ENCODE measurements at places on chromosomes 1 and 21.

GRCh38 chr1:99860703-99861102 lies 10.5 kb downstream of the AGL start:
- no peak for DNase-seq

DNA sequence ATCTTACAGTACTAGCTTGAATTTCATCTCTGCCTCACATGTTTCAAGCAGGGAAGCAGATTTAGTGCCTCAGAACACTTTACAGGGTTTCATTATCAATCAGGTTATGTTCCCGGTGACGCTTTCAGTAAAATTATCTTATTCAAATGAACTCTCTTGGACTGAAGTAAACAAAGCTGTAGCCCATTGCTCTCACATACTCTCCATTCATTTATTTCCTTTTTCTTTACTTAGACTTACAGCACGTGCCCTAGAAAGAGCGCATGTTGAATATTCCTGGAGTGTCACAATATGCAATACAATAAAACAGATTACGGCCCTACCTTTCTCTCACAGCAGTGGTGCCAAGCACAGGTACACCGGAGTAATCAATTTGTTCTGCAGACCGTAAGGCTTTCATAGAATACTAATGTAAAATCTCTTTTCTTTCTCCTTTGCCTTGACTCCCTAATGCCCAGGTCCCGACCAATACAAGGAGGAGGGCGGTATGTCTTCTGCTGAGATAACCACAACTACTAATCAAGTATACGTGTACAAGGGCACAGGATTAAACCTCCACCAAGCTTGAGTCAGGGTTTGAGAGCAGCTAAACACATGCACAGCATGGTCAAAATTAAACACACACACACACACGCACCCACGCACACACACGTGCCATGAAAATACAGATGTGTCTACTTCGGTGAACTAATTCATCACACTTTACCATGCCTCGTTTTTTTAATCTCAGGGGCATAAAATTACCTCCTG lies 62.8 kb downstream of the NRIP1 start:
- DNase-seq = no peak

GRCh38 chr1:166193057-166193698 lies 26.4 kb upstream of the FAM78B start:
- no peak for DNase-seq

DNA sequence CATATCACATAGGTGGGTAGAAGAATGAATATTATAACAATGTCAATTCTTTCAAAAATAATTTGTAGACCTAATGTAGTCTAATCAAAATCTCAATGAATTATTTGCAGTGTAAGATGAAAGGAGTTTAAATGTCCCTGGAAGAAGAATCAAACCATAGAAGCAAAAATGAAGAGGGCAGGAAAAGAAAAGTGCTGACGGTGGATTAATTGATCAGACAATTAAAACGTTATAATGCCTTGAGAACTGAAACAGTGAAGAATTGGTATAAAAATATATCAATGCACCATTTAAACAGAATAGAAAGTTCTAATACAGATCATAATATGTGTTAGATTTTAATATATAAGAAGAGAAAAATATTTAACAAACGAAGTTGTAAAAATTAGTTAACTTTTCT lies 109.8 kb downstream of the TYW3 start:
- no peak for DNase-seq

DNA sequence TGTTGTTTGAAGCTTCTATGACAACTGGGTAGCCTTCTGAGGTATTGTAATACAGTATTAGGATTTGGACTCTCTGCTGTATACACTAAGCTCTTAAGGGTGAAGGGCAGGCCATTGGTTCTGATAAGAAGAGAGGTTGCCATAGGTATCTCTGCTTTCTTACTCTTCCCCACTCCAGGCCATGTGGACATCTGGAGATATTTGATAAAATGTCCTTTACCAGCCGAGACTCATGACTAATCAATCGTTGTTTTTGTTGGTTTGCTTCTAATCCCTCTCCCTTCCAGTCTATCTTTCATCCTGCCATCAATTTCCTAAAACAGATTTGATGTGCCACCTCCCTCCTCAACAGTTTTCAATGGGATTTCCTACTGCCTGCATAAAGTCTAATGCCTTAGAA lies 64.6 kb upstream of the WDR26 start:
- DNase-seq = no peak

- no peak for DNase-seq
These were observed 42.9 kb upstream of the CD2 start for GRCh38 chr1:116711263-116711840.

DNA sequence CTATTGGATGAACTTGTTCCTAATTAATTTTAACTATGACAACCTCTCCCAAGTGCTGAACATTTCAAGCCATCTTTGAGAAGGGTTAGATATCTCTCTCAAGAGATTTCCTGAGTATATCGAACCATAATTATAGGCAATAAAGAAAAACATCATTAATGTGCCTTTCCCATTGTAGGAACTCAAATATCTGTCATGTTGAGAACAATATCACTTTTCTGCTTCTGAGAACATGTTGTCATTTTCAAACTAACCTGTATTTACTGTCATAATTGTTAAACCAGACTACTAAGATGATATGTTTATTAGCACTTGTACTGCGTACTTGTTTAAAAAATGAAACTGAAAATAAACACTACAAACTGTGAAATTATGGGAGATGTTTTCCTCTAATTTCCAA lies 4.3 kb downstream of the EPS15 start:
- no peak for DNase-seq

- no peak for DNase-seq
These were observed 20.7 kb downstream of the IGSF21 start for GRCh38 chr1:18128298-18128697.

- DNase-seq = no peak
These were observed 36.2 kb upstream of the F13B start for GRCh38 chr1:197103300-197103699.

- peak; percentile 46 for DNase-seq
These were observed 512 bp downstream of the PIAS3 start for GRCh38 chr1:145858238-145858900.

DNA sequence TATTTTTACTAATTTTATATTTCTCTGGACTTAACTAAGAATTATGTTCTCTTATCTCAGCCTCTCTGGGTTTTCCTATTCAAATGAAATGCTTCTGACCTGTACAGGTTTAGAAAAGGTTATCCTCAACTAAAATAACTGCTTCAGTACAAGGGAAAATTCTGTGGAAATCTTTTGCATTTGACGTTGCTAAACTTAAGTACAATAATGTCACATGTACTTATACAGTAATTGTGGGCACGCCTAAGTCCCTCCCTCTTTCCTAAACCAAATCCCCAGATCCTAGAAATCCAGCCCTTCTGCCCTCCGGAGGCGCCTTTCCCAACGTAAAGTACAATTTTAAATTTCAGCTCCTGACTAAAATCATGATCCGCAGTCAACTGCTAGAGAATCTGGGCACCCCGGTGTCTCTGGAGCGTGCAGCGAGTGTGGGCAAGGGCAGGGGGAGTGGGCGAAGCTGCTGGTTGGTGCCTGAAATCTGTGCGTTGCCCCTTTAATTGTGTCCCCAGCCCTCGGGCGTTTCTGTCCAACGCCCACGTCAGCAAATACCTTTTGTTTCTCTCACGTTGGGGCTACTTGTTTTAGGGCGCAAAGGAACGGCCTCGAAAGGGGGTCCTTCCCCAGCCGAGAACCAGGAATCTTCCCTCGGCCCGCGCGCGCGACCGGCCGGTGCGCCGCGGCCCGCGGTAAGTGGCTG lies at the start of gene ZBTB8A:
ZBTB8A (plus strand) TSS at position 541 of the 697 bp plus-strand sequence. CDS start 53,505 bp downstream, outside the sequence.
- DNase-seq = no peak

GRCh38 chr1:209231476-209232156 lies 351.9 kb upstream of the CAMK1G start:
- no peak for DNase-seq

DNA sequence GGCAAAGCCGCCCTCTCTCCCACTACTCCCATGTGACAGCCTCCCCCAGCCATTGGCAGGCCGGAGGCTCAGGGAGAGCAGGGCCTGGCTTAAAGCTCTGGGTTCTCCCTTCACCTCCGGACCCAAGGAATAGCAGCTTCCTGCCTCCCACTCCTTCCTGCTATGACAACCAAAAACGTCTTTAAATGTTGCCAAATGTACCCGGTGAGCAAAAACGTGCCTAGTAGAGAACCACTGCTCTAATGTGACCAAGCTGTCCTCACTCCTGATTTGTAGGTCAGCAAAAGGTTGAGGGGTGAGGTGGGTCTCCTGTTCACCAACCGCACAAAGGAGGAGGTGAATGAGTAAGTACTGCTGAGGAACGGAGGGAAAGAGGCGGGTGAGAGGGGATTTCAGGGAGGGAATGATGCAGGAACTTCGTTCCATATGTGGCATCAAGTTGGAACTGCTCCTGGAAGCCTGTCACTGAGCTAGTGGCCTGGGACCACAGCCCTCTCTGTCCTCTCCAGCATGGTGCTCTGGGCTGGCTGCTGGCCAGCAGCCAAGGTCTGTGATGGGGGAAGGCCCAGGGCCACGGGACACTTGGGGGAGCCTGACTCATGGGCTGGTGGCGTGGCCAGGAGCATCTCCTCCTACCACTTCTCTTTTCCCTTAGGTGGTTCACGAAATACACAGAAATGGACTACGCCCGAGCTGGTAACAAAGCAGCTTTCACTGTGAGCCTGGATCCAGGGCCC lies 5.7 kb downstream of the MRTO4 start:
- no peak for DNase-seq

- DNase-seq = no peak
These were observed 15.1 kb downstream of the LCA5L start for GRCh38 chr21:39430457-39430856.

DNA sequence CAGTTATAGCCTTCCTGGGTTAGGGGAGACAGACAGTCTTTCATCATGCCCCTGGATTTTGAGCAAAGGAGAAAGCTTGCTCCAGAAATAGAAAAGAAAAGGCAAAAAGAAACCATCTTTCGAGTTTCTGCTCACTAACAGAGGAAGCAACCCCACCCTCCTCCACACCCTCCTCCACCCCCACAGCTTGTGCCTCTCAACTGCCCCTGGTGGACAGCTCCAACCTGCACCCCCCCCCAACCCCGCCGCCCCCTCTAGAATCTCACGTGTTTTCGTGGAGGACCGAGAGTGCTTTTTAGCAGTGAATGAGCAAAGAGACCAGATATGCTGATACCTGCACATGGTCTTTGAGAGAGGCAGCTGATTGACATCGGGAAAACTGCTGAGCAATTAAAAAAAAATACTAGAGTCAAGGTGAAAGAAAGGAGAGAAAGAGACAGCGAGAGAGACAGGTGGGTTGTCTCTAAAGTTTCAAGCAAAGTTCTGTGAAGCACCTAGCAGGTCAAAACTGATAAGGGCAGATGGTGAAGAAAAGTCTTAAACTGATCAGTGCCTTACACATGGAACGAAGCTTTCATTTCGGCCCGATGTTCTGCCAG lies 358.3 kb downstream of the KIF26B start:
- DNase-seq = no peak

- DNase-seq = no peak
These were observed 14.2 kb upstream of the TMEM125 start for GRCh38 chr1:43255438-43256210.

DNA sequence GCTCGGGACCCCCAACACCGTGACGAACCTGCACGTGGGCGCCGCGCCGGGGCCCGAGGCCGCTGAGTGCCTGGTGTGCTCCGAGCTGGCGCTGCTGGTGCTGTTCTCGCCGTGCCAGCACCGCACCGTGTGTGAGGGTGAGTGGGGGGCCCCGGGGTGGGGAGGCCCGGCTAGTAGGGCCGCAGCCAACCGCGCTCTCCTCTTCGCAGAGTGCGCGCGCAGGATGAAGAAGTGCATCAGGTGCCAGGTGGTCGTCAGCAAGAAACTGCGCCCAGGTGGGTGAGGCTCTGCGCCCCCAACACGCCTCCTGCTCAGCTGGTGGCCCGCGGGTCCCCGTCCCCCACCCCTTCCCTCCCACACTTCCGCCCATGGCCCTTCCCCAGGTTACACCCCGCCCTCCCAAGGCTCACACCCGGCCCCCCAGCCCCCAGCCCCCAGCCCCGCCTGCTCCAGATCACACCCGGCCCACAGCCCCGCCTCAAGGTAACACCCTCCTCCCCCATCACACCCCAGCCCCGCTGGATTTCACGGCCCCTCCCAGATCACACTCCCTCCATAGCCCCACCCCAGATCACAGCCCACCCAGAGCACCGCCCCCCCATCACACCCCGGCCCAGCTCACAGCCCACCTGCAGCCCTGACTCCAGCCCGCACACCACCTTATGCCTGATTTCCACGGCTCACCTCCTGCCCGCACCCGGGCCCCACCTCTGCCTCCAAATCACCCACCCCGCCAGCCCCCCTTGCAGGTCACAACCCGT lies 2.4 kb upstream of the MMP23B start:
- peak; percentile 77 for DNase-seq

DNA sequence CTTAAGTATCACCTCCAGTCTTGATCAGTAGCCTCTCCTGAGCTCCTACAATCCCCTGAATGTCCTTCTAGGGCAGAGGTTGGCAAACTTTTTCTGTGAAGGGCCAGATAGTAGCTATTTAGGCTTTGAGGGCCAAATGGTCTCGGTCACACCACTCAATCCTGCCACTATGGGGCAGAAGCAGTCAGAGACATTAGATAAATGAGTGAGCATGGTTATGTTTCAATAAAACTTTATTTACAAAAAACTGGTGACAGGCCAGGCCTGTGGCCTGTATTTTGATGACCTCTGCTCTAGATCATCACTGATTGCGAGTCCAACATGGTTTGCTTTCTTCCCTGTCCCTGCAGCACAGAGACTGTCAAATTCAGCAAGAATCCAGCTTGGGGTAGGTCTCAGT lies 36.3 kb downstream of the LRP8 start:
- DNase-seq = no peak

GRCh38 chr1:43270421-43271095 lies 775 bp downstream of the TMEM125 start:
- DNase-seq = no peak

GRCh38 chr1:220642285-220642684 lies 47.9 kb upstream of the C1orf115 start:
- DNase-seq = no peak

DNA sequence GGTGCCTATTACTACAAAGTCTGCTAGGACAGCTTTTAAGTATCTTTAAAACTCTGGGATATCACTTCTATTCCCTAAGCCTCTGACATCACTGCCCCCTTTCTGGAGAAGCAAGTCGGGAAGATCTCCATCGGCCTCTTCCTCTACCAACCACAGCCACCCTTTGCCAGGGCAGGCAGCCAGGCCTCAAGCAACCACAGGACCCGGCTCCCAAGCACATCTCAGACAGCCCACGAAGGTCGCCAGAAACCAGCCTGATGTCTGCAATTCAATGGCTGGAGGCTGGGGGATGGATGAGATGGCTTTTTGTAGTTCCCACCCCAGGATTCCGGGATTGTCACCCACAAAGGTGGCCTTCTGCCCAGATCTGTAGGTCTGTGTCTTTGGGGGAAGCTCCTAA lies 70.7 kb downstream of the LGR6 start:
- no peak for DNase-seq

DNA sequence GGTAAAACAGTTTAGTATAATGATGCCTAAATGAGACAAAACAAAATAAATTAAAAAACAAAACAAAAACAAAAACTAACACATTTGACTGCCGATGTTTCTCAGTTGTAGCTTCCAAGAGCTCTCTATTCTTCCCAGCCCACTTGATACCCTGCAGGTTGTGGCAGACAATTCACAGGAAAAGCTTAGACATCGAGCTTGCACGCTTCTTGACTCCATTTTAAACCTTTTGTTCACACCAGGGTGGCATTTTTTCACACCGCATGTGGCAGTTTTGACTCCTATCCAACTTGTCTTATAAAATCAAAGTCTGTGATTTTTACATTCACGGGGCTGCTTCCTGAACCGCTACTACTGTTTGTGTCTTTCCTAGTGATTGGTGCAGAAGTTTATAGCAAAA lies 575.9 kb downstream of the USP25 start:
- DNase-seq = no peak

GRCh38 chr21:27802816-27803475 lies 836.1 kb upstream of the ADAMTS5 start:
- no peak for DNase-seq

- DNase-seq = no peak
These were observed 488.1 kb upstream of the PRMT6 start for GRCh38 chr1:106568201-106568974.
